ENCODE measurements at places on chromosomes 2 and 18.

DNA sequence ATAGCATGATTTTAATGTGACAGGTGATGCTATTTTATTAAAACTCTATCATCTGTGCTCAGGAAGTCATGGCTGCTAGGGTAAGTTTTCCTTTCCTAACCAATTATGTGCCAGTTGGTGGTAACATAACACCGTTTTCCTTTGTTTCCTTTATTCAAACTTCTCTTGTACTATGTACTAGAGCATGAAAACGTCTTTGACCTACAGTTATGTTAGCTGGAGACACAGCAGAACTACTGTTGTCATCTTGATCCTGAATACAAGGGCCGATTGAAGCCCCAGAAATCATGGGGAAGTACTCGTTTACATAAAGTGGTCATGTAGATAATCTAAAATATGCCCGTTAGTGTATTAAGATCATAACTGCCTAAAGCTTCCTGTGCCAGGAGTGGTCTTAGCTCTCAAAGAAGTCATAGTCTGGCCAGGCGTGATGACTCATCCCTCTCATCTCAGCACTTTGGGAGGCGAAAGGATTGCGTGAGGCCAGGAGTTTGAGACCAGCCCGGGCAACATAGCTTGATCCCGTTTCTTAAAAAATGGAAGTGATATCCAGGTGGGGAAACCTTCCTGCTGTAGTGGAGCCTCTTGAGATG is 20.5 kb downstream of the NEDD4L start:
- DNase-seq = no peak

DNA sequence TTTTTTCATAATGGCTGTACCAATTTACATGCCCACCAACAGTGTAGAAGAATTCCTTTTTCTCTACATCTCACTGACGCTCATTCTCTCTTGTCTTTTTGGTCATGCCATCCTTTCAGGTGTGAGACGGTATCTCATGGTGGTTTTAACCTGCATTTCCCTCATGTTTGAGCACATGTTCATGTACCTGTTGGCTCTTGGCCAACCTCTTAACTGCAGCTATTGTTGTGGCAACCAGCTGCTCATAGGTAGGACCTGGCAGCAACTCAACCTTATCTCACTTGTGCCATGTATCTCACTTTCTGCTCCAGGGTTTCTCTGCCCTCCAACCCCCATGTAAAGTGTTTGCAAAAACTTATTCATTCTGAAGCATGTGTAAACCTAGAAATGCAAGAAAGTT is 167.5 kb downstream of the UPP2 start:
- no peak for DNase-seq

DNA sequence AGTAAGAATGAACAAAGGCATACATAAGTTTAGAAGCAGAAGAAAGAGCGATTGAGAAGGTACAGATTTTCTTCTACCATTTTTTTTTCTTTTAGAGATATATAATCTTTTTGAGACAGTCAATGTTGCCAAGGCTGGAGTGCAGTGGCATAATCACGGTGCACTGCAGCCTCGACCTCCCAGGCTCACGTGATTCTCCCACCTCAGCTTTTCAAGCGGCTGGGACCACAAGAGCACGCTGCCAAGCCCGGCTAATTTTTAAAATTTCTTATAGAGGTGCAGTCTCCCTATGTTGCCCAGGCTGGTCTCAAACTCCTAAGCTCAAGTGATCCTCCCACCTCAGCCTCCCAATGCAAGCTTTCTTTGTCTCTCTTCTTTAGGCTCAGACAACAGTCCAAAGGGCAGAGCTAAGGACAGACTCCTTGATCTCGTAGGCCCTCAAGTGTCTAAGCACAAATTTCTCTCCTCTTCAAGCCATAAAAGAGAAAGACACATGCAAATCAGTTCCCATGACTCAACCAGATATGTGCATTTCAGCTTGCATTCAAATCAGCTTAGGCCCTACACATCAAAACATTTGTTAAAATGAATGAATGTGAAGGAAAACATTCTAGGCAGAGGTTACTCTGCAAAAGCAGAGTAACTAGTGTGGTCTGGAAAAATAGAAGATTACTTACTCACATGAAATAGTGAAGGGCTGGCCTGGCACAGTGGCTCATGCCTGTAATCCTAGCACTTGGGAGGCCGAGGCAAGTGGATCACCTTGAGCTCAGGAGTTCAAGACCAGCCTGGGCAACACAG is 18.0 kb downstream of the ITSN2 start:
- DNase-seq = no peak

GRCh38 chr2:228916416-228917090 is 354.5 kb downstream of the PID1 start:
- DNase-seq = no peak

DNA sequence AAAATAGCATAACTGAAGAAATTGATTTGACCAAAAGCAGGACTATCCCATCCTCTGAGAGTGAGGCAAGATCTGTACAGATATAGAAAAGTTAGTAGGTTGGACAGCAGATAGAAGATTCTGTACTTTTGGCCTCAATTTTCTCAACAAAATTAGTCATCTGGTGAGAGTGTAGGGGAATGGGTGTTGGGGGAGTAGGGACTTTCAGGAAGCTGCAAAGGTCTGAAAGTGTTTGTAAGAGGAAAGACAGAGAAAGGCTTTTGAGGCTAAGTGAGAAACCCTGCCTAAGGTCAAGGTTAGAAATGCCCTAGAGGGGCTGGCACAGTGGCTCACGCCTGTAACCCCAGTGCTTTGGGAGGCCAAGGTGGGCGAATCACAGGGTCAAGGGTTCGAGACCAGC is 40.3 kb downstream of the DAPL1 start:
- no peak for DNase-seq

- DNase-seq = no peak
Measured at GRCh38 chr2:143603035-143603655, 473.9 kb downstream of the ARHGAP15 start.

DNA sequence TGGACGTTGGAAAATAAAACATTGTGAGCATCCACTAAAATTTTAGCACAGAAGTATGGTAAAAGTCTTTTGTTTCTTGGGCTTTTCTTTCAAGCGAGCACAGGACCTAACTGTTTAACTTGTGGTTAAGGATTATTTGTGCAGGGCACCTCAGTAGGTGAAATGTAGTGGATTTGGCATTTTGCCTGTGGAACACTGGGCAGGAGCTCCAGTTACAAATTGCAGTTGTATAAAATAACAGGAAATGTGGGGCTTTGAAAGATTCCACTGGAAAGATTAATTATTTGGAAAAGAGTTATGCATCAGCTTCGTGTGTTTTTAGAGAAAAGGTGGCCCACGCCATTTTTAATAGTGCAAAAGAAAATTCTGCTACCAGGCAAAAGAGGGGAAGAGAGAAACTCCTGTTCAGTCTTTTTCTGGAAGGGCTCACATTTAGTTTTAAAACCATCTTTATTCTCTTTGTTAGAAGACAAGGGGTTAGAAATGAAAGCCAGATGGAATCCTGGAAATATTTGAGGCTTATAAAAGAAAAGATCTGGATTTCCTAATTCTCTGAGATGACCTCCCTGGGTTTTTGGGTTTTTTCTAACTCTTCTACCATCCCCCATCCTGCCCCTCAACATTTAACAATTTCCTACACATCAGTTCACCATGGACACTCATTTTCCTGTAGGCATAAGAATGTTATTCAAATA is 144.3 kb upstream of the SERTAD2 start:
- no peak for DNase-seq
